ENCODE measurements at places on chromosomes 5 and 9.
A peak's percentile ranks its signal among the peaks of the same experiment; 100 is the strongest.

DNA sequence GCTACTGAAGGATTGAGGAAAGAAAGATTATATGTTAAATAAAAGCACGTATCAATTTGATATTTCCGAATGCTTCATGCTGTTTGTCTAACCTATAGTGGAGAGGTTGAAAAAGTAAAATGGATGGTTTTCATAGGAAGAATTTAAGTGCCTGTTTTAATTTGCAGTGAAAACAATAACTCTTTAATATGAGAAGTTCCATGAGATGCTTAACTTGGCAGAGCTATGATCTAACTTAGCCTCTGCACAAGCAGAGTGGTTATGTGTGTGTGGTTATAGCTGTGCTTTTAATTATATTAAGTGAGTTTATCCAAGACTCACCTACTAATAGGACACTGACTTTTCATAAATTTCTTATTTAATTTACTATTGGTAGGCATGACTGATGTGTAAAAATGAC, 57.4 kb downstream of the AOPEP start:
- DNase-seq = no peak

GRCh38 chr5:88696466-88696865, 186.5 kb downstream of the MEF2C start:
- DNase-seq = no peak

- no peak for DNase-seq
Observed at GRCh38 chr9:19998153-19998552, 209.3 kb upstream of the SLC24A2 start.

DNA sequence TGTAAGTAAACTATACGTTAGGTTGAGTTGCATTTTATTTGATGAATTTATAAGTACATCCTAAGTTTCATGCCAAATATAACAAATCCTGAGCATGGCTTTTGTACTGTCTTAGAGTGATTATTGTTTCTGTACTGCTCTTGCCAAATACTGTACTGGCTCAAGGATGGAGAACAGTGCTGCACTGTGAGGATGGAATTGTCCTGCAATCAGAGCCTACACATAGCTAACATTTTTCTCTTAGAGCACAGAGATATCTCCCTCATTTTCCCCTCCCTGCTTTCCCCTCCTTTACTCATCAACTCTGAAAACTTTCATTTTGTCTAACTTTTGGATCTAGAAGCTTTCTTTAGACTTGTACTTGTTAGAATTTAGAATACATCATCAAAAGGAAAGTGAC, 28.3 kb downstream of the LRRC70 start:
- peak; percentile 80 for DNase-seq

DNA sequence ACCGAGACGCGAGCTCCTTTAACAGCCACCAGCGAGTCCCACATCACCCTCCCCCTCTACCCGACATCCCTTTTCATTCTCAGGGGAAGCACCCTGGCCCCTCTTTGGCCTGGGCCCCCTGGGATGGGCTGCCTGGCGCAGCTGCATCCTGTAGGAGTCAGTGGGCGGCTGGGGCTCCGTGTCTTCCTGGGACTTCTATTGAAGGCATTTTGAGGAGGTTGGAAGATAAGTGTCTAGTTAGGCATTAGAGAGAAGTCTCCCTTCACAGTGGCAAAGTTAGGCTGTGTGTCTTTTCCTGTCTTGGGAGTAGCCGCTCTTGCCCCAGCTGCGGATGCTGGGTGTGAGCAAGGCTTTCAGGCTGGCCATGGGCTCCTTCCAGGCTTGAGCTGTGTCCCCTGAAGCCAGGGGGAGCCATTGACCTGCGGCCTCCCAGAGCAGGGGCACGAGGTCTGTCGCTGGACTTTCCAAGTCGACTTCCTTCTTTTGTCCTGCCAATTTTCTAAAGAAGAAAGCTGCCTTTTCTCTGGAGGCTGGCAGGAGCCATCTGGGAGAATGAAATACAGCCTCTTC, 18.6 kb upstream of the NKD2 start:
- peak; percentile 69 for DNase-seq

DNA sequence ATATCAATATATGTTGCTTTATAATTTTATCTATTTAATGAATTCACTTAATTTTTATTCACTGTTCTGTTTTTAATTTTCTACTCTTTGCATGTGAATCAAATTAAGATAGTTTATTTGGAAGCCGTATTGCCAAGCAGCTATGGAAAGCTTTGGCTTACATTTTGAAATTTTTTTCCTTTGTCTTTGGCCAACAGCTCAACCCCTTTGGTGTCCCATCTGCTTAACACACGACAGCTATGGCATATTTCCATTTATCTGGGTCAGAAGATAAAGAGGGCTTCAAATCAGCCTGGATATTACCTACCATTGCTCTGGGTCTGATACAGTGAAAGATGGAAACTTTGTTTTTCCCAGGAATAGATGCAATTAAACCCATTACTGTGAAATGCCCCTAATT, 201.0 kb downstream of the WDR70 start:
- DNase-seq = no peak

GRCh38 chr9:96605328-96605727, 14.3 kb downstream of the CDC14B start:
- no peak for DNase-seq

GRCh38 chr5:39340506-39340905, 23.8 kb downstream of the C9 start:
- DNase-seq = no peak

DNA sequence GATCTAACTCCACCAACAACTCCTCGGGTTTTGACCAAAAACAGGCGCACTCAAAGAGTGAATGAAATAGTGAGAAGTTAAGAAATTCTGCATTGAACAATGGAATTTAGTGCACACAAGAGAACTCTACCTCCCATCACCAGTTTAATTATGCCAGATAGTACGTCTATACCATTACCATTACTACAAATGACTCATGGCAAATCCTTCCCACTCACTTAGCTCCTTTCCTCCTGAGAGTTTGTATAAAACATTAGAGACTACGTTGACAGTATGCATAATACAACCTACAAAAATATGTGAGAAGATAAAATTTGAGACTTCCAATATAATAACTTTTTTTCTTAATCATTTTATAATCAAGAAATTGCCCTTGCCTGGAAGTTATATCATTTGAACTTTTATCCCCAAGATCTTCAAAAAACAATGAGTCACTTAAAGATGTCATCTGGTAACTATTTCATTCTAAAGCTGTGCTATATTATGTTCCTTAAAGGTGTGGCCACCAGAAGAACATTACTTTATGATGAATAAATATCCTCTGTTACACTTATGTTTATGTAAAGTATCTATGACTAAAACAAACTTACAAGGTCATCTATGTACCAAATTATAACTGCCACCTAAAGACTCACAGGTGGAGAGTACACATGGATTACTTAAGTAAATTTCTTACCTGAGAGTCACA, 297.9 kb upstream of the PTGER4 start:
- no peak for DNase-seq

GRCh38 chr9:120894321-120895148, 17.5 kb upstream of the PHF19 start:
- no peak for DNase-seq

GRCh38 chr5:121949885-121950284, 11.9 kb upstream of the SRFBP1 start:
- DNase-seq = peak; percentile 67

DNA sequence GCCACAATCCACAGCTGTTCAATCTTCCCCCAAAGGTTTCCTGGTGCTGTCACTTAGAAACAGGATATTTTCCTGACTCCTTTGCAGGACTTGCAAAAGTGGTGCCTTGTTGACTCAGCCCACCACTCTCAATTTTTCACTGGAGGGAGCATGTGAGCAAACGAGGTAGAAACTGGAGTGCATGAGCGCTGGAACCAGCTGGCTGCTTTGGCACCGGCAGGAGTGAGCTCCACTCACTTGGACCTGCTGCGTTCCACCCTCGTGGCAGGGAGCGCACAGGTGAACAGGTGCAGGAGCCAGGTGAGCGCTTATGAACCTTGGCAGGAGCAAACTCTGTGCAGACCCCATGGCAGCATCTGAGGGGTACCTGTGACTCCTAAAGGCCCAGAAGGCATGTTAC, 364.1 kb upstream of the RORB start:
- no peak for DNase-seq

GRCh38 chr5:79413112-79413511, 100.8 kb downstream of the HOMER1 start:
- no peak for DNase-seq

- DNase-seq = no peak
Observed at GRCh38 chr5:149408252-149409099, 29.4 kb upstream of the IL17B start.

DNA sequence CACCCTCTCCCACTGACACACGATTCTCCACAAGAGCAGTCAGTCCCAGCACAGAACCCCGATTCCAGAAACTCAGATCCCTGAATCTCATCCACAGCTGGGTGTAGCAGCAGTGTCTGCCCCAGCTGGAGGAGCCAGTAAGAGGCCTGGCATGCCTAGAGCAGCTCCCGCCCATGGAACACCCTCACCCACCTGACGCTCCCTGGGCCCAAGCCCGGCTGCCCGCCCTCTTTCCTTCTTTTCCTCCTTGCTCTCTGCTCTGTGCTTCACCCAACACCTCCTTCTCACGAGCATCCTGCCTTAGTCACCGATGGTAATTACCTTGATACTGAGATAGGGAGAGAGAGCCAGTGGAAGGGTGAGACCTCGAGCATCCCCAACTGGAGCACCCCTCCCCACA, 8.7 kb downstream of the PCDH1 start:
- no peak for DNase-seq

DNA sequence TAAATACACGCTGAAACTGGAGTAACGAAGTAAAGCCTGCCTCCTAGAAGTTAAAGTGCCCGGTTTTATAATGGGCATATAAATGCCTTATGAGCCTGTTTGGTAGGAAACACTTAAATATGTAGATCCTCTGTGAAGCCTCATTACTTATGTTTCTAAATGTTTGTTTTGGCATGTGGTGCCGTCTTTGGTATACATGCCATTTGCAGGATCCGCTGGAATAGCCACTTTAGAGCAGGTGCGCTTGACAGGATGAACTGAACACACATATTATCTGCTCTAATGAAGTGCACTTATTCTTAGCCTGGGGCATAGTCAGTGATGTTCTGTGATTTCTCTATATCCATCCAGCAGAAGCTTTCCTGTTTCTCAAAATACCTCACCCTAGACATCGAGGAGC, 778.1 kb upstream of the WWC1 start:
- DNase-seq = no peak

Data from pons (tissue), 1 donor.